ENCODE measurements at places on chromosomes 7 and 10.

DNA sequence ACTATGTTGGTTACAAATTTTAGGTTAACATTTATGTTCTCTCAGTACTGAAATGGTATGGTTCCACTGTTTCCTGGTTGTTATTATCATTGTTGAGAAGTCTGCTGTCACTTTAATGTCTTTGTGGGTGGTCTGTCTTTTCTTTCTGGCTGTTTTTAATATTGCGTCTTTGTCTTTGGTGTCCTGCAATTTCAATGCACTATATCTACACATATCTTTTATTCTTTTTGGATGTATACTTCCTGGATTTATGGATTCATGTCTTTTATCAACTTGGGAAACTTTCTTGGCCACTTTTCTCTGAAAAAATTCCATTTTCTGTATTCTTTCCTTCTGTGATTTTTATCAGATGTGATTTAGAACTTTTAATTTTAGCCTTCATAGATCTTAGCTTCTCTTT lies 250.2 kb downstream of the BUB3 start:
- no peaks in the 10 kb centered on the region for H3K36me3 ChIP-seq
- no peaks in the 10 kb centered on the region for H3K4me1 ChIP-seq
- H3K27ac ChIP-seq = no peak overlapping the region
- H3K27me3 ChIP-seq = no peaks in the 10 kb centered on the region

GRCh38 chr10:85490431-85490830 lies 876.2 kb downstream of the GRID1 start:
- H3K27ac ChIP-seq = no peak overlapping the region
- no peaks in the 10 kb centered on the region for H3K27me3 ChIP-seq
- H3K4me1 ChIP-seq = peaks cover 3% of the 10 kb centered on the region
- no peaks in the 10 kb centered on the region for H3K36me3 ChIP-seq
- no peak for DNase-seq
- no peak overlapping the region for H3K4me3 ChIP-seq

DNA sequence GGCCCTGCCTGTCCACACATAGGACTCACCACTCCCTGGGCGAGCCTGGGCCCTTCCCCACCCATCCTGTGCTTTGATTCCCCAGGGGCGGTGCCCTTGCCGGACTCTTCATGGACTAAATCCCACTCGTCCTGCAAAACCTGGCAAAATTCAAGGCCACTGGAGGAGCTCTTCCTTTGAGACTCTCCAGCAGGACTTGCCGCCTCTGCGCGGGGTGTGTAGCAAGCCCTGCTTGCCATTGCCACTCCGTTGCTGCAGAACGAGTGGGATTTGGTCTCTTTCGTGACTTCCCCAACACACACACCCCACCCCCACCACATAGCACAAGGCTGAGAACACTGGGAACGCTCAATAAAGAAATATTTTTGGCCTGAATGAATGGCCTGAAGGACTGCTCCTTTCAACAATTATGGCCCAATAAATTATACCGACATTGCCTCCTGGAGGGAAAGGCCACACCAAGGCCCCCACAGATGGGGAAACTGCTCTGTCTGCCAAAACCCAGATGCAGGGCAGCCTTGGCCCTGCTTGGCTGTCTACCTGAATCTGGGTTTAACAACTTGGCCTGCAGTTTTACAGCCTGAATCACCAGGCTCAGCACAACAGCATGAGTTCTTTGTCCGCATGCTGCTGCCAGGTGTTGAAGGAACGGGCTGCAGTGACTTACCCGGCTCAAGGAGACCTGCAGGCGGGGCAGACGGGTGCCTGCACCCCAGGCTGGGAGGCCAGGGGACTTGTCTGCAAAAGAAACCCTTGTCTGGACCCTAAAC lies 72.8 kb upstream of the KAT6B start:
- DNase-seq = peak; percentile 39
- H3K27ac ChIP-seq = no peak overlapping the region
- no peaks in the 10 kb centered on the region for H3K27me3 ChIP-seq

GRCh38 chr7:12373580-12374263 lies 29.9 kb downstream of the VWDE start:
- H3K36me3 ChIP-seq = no peaks in the 10 kb centered on the region
- H3K27ac ChIP-seq = no peak overlapping the region
- no peaks in the 10 kb centered on the region for H3K4me1 ChIP-seq

- DNase-seq = no peak
- no peak overlapping the region for H3K27ac ChIP-seq
- no peak overlapping the region for H3K4me3 ChIP-seq
- H3K36me3 ChIP-seq = no peaks in the 10 kb centered on the region
- no peaks in the 10 kb centered on the region for H3K27me3 ChIP-seq
Measured at GRCh38 chr10:22823109-22823508, 104.7 kb upstream of the ARMC3 start.

DNA sequence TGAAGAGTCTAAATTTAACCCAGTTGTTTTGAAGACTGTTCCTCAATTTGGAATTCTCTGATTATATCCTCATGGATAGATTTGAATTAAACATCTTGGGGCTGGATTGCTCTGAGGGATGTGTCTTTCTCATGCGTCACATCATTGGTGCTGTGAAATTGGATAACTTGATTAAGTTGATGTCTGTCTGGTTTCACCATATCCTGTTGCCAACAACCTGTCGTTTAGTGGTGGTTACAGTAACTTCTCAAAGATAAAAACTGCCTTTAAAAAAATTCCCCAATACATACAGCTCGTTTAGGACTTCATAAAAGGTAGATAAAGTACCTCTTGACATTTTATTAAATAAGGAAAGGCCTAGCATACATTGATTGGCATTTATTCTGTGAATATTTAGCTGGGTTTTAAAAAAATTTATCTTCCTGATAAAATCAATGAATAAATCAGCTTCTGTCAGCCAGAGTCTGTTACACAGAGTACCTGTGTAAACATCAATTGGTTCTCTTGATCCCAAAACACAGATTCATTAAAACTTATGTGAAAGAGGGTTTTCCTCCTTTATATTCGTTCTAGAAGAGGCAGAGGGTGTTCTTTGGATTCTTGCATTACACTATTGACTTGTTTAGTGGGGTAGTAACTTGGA lies 10.5 kb downstream of the CRCP start:
- DNase-seq = no peak
- no peaks in the 10 kb centered on the region for H3K36me3 ChIP-seq
- H3K27me3 ChIP-seq = no peaks in the 10 kb centered on the region
- H3K4me1 ChIP-seq = no peaks in the 10 kb centered on the region

- H3K27ac ChIP-seq = peak overlapping the region; percentile 27
- peak; percentile 84 for DNase-seq
- H3K4me1 ChIP-seq = no peaks in the 10 kb centered on the region
- no peaks in the 10 kb centered on the region for H3K36me3 ChIP-seq
- no peak overlapping the region for H3K4me3 ChIP-seq
Measured at GRCh38 chr7:13850185-13850752, 139.2 kb downstream of the ETV1 start.

GRCh38 chr10:114294549-114294948 lies 55.5 kb downstream of the VWA2 start:
- no peaks in the 10 kb centered on the region for H3K4me1 ChIP-seq
- no peaks in the 10 kb centered on the region for H3K36me3 ChIP-seq
- DNase-seq = no peak
- H3K27ac ChIP-seq = no peak overlapping the region
- no peak overlapping the region for H3K4me3 ChIP-seq

DNA sequence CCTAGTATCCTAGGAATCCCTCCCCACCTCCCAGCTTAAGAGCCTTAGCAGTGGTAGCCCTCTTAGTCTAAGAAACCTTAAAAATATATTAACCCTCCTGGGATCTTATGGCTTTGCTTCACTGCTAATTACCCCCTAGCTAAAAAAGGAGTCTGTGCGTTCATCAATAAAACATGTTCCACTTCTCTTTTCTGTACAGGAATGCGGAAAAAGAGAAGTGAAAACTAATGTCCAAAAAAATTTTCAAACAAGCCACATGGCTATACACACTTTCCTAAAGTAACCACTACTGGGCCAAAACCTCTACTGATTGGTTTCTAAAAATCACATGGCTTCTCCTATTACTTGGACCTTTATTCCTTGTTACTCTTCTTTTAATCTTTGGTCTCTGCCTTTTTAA lies 667.1 kb upstream of the LRRTM3 start:
- H3K4me1 ChIP-seq = no peaks in the 10 kb centered on the region
- H3K27ac ChIP-seq = no peak overlapping the region
- H3K4me3 ChIP-seq = no peak overlapping the region
- DNase-seq = no peak

GRCh38 chr7:43491984-43492383 lies 90.9 kb upstream of the STK17A start:
- no peak for DNase-seq
- H3K27ac ChIP-seq = no peak overlapping the region
- H3K4me3 ChIP-seq = no peak overlapping the region
- no peaks in the 10 kb centered on the region for H3K27me3 ChIP-seq

GRCh38 chr10:22022257-22023032 lies 18.9 kb upstream of the DNAJC1 start:
- no peaks in the 10 kb centered on the region for H3K4me1 ChIP-seq
- no peak for DNase-seq
- H3K27ac ChIP-seq = no peak overlapping the region
- H3K4me3 ChIP-seq = no peak overlapping the region

DNA sequence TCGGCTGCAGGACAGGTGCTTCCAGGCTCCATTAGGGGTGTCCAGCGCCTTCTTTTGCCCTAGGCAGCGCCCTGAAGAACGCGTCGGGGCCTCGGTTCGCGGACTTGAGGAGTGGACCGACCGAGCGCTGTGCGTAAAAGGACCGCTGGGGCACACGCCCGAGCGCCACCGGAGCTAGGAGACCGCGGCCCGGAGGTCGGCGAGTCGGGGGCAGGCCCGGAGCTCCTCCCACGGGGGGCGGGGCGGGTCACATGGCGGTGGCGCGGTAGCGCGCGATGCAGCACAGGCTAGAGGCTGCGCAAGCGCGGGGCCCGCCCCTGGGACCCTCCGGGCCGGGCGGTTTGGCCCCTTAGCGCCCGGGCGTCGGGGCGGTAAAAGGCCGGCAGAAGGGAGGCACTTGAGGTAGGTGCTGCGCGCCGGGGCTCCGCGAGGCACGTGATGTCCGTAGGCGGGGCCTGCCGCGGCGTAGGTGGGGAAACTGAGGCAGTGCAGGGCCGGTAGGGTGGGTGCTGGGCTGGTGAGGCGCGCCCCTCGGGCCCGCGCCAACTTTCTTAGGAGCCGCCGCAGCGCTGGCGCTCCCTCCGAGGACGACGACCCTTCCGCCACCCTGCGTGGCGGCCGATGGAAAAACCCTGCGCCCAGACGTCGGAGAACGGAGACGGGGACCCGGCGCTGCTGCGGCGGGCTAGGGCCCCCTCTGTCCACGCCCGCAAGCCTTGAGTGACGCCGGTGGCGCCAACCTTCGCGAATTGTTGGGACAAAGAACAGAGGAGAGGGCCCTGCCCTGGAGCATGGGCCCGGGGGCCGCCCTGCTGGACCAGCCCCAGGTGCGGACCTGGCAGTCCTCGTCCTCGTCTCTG lies at the start of gene PRXL2A:
TSS of gene PRXL2A (plus strand) at position 310 of the 860 bp plus-strand sequence. CDS start 11,917 bp downstream, outside the sequence.
- peak within 1 kb of the TSS; percentile 77 for H3K4me3 ChIP-seq
- DNase-seq = peak; percentile 90
- H3K27ac ChIP-seq = peak within 1 kb of the TSS; percentile 57
- peaks cover 3% of the 10 kb centered on the region for H3K4me1 ChIP-seq
- H3K27me3 ChIP-seq = no peaks in the 10 kb centered on the region

DNA sequence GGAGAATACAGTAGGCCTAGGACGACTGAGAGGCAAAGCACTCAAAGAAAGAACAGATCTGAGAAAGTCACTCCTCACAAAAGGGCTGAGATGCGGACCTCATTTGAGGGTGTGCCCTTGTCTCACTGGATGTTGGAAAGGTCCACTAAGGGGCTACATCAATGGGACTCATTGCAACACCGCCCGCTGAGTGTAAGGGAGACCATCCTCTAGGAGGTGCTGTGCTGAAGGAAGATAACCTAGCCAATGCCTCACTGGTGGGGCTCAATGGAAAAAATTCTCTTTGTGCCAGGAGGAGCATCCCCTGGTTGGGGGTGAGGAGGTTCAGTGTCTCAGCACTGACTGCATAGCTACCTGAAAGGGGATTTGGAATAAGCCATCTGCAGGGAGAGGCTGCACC lies 758.7 kb upstream of the CELF2 start:
- H3K4me3 ChIP-seq = no peak overlapping the region
- H3K27me3 ChIP-seq = no peaks in the 10 kb centered on the region
- peak; percentile 5 for DNase-seq
- H3K27ac ChIP-seq = no peak overlapping the region
- no peaks in the 10 kb centered on the region for H3K4me1 ChIP-seq
- H3K36me3 ChIP-seq = no peaks in the 10 kb centered on the region

GRCh38 chr10:7804216-7804615 lies 14.1 kb upstream of the TAF3 start:
- H3K36me3 ChIP-seq = peaks cover 8% of the 10 kb centered on the region
- H3K4me3 ChIP-seq = no peak overlapping the region
- no peak overlapping the region for H3K27ac ChIP-seq
- H3K27me3 ChIP-seq = no peaks in the 10 kb centered on the region

DNA sequence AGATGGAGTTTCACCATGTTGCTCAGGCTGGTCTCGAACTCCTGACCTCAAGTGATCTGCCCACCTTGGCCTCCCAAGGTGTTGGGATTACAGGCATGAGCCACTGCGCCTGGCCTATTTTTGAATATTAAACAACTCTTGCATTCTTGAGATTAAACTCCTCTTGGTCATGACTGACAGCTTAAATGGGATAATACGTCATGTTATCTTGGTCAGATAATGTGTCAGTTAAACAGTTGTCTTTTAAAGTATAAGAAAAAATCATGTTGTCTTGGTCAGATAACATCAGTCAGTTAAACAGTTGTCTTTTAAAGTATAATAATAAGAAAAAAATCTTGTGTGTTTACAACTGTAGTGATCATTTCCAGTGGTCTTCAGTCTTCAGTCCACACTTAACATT lies 73.6 kb upstream of the SYPL1 start:
- no peaks in the 10 kb centered on the region for H3K36me3 ChIP-seq
- H3K27ac ChIP-seq = no peak overlapping the region
- H3K4me3 ChIP-seq = no peak overlapping the region
- no peaks in the 10 kb centered on the region for H3K4me1 ChIP-seq

DNA sequence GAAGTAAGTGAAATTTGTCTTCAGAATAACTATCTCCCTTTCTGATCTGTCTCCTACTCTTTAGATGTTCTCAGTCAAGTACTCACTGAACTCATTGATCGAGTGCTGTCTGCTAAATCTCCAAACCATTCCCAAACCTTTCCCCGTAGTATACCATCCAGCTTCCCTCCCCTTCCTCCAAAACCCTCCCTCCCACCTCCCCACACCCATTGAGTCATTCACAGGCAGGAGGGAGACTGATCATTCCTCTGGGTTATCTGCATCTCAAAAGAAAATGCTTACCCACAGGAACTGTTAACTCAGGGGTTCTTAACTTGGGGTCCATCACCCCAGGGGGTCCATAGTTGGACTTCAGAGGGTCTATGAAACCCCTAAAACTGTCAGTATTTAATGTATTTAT lies 37.4 kb downstream of the GOT1 start:
- H3K4me1 ChIP-seq = peaks cover 27% of the 10 kb centered on the region
- H3K27me3 ChIP-seq = no peaks in the 10 kb centered on the region
- H3K27ac ChIP-seq = no peak overlapping the region
- H3K4me3 ChIP-seq = no peak overlapping the region
- peak; percentile 80 for DNase-seq
- peaks cover 3% of the 10 kb centered on the region for H3K36me3 ChIP-seq

GRCh38 chr7:140391634-140392033 lies 6.7 kb downstream of the SLC37A3 start:
- DNase-seq = no peak
- no peaks in the 10 kb centered on the region for H3K36me3 ChIP-seq
- H3K4me1 ChIP-seq = peaks cover 10% of the 10 kb centered on the region
- no peak overlapping the region for H3K4me3 ChIP-seq
